Amniotic stem cell (primary cell): ENCODE measurements at places on chromosomes 2 and 18.

- DNase-seq: no peak
Measured at GRCh38 chr18:67875944-67876343, 359.4 kb upstream of the DSEL start.

DNA sequence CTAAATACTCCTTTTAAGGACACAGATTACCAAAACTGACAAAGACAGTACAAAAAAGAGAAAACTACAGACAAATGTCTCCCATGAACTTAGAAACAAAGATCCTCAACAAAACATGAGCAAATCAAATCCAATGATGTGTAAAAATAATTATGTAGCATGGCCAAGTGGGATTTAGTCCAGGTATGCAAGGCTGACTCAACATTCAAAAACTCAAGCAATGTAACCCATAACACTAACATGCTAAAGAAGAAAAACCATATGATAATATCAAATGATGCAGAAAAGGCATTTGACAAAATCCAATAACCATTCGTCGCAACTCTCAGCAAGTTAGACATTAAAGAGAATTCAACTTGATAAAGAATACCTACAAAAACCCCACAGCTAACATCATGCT lies 239.0 kb upstream of the KLHL29 start:
- no peak for DNase-seq

- no peak for DNase-seq
Measured at GRCh38 chr2:50295596-50295995, 736.3 kb downstream of the NRXN1 start.

DNA sequence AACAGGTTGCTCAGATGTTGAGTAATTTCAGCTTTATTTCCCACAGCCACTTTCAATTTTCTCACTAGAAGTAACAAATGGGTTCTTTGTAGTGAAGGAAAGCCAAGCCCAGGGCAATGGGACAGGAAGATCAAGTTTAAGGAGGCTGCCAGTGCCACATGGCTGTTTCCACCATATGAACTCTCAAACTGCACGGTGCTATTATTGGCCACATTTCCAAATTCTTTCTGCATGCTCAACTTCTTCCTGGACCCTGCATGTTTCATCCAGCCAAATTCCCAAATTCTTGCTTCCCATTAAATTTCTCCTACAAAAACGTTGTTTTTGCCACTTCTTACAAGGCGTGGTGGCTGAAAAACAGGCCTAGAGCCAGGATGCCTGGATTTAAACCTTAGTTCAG lies 193.3 kb upstream of the SPHKAP start:
- DNase-seq: no peak

- no peak for DNase-seq
Measured at GRCh38 chr2:163132850-163133249, 294.3 kb upstream of the KCNH7 start.

GRCh38 chr2:216071111-216071851 lies 10.3 kb downstream of the PECR start:
- no peak for DNase-seq

DNA sequence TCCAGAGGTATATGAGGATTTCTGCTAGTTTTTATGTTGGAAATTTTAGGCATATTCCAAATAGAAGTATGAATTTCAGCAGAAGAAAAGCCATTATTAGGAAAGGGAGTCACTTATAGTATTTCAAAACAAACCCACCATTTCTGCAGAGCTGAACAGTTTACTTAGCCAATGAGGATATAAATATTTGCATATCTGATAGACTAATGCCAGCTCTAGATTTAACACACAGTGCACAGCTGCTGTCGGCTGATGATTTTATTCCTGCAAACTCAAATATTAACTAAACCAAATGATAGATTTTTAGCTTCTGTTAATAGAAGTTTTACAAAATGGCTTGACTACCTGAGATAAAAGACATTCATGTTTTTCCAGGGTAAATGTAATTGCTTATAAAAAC lies 375.8 kb upstream of the FANCL start:
- no peak for DNase-seq

DNA sequence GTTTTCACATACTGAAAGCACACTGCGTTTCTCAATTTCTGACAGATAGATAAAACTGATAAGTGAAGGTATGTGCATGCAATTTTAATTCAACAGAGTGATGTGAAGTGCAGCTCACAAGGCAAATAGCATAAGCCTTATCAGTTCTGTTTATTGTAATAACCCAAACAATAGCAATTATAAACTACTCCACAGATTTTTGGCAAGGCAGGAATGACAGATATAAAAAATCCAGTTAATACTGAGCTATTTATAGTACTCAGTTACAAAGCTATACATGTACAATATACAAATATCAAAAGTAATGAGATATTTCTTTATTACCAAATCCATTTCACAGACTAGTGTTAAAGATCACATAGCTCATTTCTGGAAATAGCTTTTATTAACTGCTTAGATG lies 210.9 kb upstream of the KLHL14 start:
- DNase-seq: no peak

DNA sequence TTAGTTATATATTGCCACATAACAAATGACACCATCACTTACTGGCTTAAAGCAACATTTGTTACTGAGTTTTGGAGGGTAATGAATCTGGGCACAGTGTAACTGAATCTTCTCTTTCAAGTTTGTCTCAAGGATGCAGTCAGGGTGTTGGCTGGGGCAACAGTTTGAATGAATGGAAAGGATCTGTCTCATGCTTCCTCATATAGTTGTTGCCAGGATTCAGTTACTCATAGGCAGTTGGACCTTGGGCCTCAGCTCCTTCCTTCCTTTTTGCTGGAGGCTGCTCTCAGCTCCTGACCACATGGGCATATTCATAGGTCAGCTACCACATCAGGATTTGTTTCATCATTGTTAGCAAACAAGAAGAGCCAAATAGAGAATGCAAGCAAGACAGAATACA lies 466.1 kb upstream of the MC4R start:
- DNase-seq: no peak

DNA sequence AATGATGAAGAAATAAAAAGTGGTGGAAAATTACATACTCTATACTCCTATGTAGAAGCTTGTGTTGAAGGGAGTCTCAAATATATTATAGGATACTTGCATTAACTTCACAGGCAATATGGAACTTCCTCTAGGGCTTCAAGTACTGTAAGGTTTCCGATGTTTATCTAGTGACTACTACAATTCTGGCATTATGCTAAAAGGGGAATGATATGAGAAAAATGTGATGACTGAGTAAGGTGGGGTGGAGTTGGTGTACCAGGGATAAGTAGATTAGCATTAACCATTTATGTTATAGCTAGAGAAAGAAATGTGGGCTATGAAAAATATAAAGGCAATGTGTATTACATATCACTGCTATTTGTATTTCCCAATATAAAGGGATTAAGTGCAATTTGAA lies 229.5 kb downstream of the DCC start:
- DNase-seq: peak; percentile 29

- no peak for DNase-seq
Measured at GRCh38 chr2:73050121-73050545, 21.4 kb downstream of the SFXN5 start.

GRCh38 chr2:75462206-75462605 lies 98.5 kb downstream of the EVA1A start:
- DNase-seq: no peak

DNA sequence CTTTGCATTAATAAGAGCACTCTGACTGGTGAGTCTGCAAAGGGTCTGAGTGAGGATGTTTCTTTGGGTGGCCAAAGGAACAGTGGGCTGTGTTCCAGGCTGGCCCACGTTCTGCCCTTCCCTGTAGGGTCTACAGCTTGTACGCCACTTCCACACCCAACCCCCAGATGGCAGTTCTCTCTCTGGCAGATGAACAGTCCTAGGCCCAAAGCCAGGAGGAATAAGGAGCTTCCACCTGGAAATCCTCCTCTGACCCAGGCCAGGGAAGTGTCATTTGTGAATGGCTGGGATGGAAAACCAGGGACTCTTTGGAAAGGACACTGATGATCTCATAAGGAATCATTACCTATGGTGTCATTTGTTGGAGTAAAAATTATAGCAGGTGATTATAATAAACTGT lies 6.6 kb downstream of the OTOF start:
- DNase-seq: no peak

- DNase-seq: no peak
Measured at GRCh38 chr2:204008352-204008751, 71.8 kb downstream of the ICOS start.

DNA sequence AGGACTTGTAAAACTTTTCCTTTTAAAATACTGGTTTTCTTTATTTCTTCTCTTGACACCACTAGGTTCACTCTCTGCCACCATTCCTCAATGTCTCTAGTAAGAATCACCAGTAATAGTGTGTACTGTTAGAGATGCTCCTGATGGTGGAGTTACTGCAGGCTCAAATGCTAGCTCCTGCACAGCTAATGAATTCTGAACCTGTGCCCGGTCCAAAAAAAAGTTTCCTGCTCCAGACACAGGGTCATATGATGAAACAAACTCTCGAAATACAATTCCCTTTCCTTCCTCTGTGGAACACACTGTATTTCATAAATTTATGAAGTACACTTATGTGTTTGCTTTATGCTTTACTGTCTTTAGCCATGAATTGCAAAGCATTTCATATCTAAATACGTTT lies 19.2 kb downstream of the PMS1 start:
- no peak for DNase-seq

GRCh38 chr2:173602153-173602795 lies 247.6 kb downstream of the CDCA7 start:
- no peak for DNase-seq

GRCh38 chr18:69580107-69580506 lies 179.4 kb downstream of the DOK6 start:
- DNase-seq: no peak

- no peak for DNase-seq
Measured at GRCh38 chr2:61670591-61671501, 132.7 kb upstream of the XPO1 start.

- DNase-seq: no peak
Measured at GRCh38 chr2:38540580-38541286, 62.0 kb downstream of the HNRNPLL start.

- DNase-seq: no peak
Measured at GRCh38 chr18:47679864-47680263, 250.6 kb downstream of the SMAD2 start.

DNA sequence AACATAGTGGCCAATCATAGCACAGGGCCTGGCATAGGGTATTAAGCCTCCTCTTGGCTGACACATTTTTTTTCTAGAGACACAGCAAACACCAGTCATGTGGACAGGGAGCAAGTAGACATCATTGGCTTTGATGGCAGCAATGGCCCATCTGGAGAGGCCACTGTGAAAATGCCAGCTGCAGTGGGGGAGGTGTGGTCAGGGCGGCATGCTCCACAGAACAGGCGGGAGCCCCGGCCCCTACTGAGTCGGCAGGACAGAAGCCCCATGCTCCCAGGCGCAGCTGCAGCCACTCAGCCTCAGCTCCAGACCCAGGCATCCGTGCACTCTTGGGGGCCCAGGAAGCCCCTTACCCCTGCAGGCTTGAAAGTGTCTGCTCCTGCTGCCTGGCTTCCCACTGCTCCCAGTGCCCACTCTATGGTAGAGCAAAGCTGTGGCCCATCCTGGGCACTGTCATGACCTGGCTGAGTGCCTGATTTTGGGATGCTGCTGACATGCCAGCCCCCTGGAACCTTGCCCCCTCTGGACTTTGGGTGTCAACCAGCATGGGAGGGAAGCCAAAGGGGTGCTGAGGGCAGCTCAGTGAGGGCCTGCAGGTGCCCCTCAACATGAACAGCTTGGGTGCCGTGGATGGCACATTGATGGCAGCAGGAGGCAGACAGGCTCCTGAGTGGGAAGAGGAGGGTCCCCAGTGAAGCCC lies 23.3 kb upstream of the UBE2F start:
- no peak for DNase-seq
